ENCODE measurements at places on chromosomes 12 and 14.

- no peak for DNase-seq
These were observed 1.6 kb downstream of the AEBP2 start for GRCh38 chr12:19440916-19441315.

DNA sequence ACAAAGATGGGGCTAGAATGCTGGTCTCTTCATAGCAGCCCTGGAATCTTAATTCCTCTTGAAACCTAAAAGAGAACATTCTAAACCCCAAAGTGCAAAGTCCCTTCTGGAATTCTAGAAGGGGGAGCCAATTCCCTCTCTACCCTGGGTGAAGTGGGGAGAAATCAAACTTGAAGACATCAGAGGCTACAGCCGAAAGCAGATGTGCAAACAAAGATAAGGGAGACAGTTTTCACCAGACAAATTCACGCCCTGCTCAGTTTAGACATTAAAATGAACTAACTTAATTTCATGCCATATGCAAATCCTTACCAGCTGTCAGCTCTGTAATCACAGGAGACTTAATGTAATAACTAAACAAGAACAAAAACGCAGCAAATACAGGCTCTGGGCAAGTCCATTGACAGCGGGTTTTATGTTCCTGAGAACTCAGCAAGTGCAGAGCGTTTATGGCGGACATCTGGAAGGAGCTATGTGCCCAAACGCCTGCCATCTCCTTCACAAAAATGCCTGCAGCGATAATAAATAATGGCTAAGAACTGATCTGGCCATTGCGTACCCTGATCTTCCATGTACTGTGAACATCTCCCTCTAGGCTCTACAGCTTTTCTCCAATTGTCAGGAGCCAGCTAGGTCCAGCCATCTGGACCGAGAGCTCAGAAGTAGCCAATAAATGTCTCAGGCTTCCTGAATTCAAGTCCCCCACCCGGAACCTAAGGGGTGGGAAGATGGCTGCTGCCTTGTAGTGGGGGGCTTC is 19.1 kb upstream of the FICD start:
- DNase-seq: no peak

GRCh38 chr14:43399289-43399688 is 1107.8 kb downstream of the FSCB start:
- no peak for DNase-seq

DNA sequence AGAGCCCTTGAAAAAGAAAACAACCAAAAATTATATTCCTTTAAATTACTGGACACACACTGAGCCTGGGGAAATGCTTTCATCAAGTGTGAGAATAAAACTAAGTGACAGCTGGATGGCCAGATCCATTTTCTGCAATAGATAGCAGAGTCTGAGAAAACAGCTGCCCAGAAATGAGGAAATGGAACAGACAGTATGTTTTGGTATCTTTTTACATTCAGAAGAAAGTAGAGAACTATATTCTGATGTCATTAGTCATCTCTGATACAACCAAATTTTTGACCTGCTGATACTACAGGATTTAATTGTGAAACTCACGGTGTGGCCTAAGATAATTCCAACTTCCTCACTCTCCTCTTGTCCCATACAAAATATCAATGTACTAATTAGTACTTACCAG is 78.2 kb downstream of the HMGA2 start:
- no peak for DNase-seq

DNA sequence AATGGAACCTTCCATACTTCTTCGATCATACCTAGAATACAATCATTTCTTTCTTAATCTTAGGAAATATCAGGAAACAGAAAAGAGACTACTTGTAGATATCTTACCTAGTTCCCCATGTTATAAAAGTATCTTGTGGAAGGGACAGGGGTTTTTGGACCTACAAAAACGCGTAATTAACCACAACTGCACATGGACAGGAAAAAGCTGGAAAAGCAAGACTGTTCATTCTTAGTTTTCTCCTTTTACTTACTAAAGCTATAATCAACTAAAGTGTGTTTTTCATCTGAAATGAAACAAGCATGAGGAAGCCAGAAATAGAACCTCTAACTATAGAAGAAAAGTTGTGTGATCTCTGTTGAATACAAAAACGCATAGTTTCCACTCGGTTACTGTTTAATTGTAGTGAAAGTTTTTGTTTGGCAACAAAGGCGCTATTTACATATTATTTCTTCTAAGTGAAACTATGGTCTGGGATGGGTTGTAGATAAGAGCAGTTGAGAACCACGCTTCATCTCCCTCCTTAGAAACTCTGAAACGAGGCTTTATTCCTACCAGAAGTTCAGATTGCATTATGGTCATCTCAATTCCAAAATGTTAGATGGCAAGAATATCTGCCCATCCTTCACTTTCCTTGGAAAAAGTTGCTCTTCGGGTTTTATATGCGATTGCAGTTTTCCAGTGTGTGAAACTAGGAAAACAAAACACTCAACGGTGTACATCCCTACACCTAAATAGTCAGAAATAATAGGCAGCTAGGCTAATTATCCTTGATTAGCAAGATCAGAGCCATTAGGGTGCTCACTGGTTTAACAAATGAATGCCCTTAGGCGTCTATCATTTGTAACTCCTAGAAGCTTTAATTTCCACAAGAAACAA is 1.1 kb downstream of the BCAT1 start:
- DNase-seq: no peak

GRCh38 chr12:5945071-5946008 is at the start of gene ANO2:
ANO2 (minus strand) TSS chr12:5945259; CDS start chr12:5945217, 42 bp downstream.
- no peak for DNase-seq

- no peak for DNase-seq
These were observed 57.1 kb downstream of the TRAFD1 start for GRCh38 chr12:112182499-112182898.

DNA sequence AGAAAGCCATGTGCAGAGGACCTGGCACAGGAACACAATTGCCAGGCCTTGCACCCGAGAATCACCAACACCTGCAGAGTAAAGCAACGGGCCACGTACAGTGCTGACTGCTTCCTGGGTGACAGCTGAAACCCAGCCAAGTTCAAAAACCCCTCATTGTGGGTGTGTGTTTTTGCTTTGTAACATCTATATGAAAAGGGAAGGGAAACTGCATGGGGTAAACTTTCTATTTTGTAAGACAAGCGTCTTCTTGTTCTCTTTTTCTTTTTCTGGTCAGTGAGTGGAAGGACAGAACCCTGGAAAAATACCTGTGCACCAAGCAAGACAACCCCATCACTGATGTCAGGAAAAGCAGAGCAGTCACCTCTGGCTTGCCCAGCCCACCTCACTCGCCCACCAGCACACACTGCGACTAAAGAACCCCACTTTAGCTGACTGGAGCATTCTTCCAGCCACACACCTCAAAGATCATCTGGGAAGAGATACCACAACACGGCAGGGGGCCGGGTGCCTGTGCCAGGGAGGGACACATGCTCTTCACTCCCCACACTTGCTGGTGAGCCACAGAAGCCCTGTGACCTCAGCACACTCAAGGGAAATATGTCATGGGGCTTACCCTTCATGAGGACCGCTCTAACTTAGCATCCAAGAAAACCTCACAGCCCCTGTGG is 172.3 kb downstream of the NDUFA12 start:
- DNase-seq: no peak

DNA sequence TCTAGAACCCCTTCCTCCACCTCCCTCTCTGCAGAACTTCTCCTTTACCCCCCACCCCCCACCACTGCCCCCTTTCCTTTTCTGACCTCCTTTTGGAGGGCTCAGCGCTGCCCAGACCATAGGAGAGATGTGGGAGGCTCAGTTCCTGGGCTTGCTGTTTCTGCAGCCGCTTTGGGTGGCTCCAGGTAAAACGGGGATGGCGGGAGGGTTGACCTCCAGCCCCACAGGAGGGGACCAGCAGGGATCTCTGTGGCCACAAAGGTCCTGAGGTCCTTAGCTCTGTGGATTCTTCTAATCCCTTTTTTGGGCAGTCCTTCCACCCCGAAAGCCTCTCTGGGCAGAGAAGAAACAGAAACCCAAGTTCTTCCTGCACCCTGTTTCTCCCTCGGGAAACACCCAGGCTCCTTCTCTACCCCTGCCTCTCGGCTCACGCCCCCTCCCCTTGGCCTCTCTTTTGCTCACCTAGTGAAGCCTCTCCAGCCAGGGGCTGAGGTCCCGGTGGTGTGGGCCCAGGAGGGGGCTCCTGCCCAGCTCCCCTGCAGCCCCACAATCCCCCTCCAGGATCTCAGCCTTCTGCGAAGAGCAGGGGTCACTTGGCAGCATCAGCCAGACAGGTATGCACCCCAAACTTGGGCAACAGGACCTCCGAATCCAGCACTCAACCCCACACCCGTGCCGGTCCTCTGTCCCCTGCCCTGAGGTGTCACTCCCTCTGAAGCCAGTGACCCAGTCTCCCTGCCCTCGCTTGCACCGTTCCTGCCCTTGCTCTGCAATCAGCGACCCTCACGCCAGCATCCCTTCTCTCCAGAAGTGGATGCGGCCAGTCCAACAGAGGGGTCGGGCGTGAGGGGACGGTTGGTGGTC is 638 bp downstream of the LAG3 start:
- DNase-seq: no peak

- no peak for DNase-seq
These were observed 23.2 kb upstream of the MAGOHB start for GRCh38 chr12:10636611-10637010.

GRCh38 chr12:108568338-108569154 is 6.2 kb downstream of the ISCU start:
- peak; percentile 67 for DNase-seq

- no peak for DNase-seq
These were observed 483.9 kb downstream of the AACS start for GRCh38 chr12:125549171-125549570.

- peak; percentile 57 for DNase-seq
These were observed 2.7 kb upstream of the TRAF3 start for GRCh38 chr14:102774391-102775153.

GRCh38 chr12:57612711-57613426 is 1.6 kb downstream of the ARHGEF25 start:
- no peak for DNase-seq

- no peak for DNase-seq
These were observed 3.9 kb upstream of the GSC start for GRCh38 chr14:94773655-94774343.

DNA sequence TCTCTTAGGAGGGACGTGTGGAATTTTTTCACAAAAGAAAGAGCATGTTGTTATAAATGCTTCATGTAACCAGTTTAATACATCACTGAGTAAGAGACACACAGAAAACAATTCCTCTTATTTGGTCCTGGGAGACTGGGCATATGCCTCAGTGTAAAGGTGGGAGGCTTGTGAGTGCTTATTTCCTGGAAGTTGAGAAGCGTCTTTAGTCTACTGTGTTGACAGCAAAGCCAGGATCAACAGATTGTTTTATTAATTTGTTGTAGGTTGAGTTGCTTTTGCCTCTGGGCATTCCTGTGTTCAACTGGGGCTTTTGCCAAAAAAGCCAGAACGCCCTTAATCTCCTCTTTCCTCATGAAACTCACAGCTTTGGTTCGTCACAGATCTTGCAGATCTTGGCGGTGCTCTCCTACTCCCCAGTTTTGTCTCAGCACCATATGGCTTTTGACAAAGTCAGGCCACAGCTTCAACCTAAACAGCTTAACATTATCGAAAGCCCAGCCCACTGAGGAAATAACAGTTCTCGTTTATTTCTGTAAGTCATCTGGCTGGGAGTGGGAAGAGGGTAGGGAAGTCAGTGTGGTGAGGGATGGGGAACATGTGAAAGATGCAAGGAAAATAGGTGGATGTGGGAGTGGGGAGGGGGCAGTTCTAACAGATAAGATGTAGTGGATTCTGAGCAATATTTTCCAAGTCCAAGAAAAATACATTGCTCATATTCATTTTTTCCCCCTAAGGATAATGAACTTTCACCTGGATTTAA is 227.2 kb downstream of the DACT1 start:
- no peak for DNase-seq

- no peak for DNase-seq
These were observed 8.3 kb downstream of the MVK start for GRCh38 chr12:109581856-109582255.

DNA sequence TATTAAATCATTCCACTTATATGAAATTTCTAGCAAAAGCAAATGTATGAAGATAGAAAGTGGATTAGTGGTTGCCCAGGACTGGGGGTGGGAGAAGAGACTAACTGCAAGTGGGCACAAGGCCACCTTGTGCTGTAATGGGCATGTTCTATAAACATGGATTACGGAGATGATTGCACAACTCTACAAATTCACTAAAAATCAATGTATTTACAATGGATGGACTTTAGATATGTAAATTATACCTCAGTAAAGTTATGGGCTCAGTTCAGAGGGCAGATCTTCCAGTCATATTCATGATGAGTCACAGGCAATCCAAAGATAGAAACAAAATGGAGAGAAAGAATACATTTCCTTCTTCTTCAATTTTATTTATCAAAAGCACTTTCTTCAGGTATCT is 173.9 kb downstream of the NDUFA12 start:
- DNase-seq: no peak

DNA sequence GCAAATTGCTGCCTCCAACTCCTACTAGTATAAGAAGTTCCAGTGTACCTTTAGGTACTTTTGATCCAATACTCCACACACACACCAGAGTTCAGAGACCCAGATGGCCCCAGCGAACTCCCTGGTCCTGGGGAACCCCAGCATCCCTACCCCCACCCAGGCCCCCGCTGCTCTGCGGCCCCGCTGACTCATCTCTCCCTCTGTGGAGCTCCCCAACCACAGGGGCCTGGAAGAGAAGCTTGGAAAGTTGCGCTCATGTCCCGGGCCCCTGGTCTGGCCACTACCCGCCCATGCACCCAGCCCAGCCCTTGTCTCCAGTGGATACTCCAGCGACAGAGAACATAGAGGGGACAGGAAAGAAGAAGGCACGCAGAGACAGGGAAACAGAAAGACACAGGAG is 4.2 kb upstream of the SP7 start:
- DNase-seq: no peak

GRCh38 chr12:79057540-79057939 is 193.0 kb downstream of the SYT1 start:
- no peak for DNase-seq

- DNase-seq: no peak
These were observed 187.4 kb downstream of the LRIG3 start for GRCh38 chr12:58732894-58733293.

- DNase-seq: no peak
These were observed 49.3 kb downstream of the KSR2 start for GRCh38 chr12:117919479-117919878.

DNA sequence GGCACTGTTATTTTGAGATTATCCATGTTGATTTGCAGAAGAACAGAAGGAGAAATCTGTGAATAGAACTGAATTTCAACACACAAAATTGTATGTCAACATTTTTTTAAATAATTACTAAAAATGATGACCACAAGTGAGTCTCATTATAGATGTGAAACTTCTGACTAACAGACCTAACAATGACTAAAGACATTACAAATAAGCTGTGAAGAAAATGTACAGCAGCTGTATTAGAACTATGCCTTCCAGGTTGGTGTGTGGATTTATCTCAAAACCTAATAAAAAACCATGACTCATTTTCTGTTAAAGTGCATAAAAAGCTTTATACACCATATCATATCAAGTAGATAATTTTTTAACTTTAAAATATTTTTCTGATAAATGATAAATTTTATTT is 22.5 kb upstream of the FOXG1 start:
- no peak for DNase-seq

DNA sequence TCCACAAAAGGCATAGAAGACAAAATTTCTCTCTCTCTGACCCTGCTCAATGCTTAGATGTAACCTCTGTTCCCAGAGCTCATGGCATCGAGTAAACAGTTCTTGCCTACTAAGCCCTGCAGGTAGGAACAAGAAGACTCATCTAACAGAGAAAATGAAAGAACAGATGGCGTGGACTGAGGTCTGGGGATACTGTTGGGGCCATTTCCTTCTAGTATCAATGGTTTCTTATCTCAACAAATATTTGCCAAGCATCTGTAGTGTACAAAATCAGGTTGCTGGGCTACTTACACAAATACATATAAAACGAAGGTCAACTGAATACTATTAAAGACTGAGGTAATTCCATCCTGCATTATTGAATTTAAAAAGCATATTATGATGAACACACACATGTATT is 93.3 kb downstream of the RIMBP2 start:
- no peak for DNase-seq
